ENCODE measurements at places on chromosomes 4 and X. TPM values are rescaled to one million over a fixed set of nuclear protein-coding genes. Genes with fewer than 3 reads are reported as not detected.

Gene EGF
- total RNA-seq = 3.1 TPM

Gene REST
- 25.7 TPM for total RNA-seq

Gene CD99
- 134 TPM for total RNA-seq

Gene STPG2
- 1.2 TPM for total RNA-seq

Gene DIPK2B
- total RNA-seq = 6.0 TPM

Gene RNF150
- total RNA-seq = 15.3 TPM

Gene CDX4
- not detected for total RNA-seq

All from transverse colon (tissue), 4 donors.